ENCODE measurements at places on chromosomes 4 and X.

DNA sequence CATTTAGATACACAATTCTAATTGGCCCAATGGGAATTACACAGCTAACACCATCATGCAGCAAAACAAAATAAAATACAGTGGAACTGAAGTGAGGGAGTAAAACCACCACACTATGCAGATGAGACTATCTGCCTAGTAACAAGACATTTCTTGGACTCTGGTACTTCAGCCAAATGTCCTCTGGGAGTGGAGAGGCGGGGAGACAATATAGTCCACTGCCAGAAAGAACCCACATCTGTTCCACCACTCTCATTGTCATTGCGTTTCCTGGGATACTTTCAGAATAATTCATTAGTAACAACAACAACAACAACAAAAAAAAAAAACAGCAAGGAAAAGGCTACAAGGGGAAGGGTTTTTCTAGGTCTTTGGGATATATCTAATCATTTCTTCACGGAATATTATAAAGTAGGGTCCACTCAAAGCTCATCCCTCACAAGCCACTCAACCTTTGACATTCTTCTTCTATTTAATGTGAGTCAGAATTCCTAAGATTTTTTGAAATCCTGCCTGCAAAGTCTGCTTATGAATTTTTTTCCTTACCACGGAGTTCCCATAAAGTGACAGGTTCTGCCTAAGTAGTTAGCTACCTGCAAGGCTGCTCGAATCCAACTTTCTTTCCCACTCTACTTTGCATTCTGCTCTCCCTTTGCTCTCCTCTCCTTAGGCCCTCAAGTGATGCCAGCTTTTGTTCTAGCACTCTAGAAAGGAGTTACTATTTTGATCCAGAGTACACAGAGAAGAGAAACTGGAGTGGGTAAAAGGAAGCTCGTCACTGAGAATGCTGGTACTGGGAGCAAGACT lies 254.6 kb downstream of the CHIC1 start:
- DNase-seq = no peak

DNA sequence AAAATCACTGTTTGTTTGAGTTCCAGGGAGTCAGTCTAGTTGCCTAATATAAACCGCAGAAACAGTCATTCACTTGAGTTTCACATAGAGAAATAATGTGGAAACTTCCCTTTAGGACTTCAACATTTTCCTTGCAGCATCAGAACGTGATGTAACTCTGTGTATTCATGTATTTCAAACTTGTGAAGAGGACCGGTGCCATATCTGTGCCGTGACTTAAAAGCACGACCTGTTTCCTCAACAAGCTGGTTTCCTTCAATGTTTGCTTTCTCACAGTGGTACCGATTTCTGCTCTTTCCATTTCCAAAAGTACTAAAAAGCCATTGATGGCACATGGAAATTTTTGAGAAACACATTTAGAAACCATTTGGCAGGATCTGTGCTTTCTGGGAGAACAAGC lies 166.6 kb upstream of the RAPGEF2 start:
- no peak for DNase-seq

DNA sequence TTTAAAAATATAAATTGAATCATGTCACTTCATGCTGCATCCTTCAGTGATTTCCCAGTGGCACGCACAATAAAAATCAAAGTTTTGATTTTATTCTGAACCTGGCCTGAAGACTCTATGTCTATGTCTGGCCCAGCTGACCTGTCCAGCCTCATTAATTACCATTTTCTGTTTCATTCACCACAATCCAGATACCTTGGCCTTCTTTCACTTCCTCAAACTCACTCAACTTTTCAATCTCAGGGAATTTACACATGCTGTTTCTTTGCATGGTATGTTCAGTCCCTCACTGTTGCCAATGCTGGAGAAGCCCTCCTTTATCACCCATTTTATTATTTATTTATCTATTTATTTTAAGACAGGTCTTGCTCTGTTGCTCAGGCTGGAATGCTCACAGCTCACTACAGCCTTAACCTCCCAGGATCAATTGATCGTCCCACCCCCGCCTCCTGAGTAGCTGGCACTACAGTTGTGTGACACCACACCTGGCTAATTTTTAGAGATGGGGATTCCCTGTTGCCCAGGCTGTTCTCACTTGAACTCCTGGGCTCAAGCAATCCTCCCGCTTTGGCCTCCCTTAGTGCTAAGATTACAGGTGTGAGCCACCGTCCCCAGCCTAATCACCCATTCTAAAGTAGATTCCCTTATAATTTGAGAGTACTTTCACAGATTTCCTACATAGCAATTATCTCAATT lies 43.1 kb downstream of the ZGRF1 start:
- DNase-seq = no peak

GRCh38 chrX:123188081-123188480 lies 4.0 kb downstream of the GRIA3 start:
- no peak for DNase-seq
